ENCODE measurements at places on chromosomes 3 and 15.

GRCh38 chr3:4765212-4765611 lies 214.0 kb upstream of the BHLHE40 start:
- DNase-seq = no peak

DNA sequence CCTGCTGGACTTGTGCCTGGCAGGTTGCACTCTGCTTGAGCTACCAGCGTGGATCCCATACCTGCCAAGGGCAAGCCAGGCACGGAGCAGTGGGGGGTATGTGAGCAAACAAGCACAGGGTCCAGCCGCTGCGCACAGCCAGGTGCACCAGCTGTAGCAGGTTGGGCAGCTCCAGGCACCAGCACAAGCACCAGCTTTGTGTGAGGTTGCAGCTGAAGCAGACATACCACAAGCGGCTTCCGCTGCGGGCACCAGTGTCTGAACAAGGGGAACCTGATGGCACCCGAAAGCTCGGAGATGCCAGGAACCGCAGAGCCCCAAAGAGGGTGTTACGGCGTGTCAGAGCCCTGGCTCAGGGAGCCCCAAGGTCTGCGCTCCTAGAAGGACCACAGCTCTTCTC lies 472.7 kb upstream of the ARL6 start:
- no peak for DNase-seq

DNA sequence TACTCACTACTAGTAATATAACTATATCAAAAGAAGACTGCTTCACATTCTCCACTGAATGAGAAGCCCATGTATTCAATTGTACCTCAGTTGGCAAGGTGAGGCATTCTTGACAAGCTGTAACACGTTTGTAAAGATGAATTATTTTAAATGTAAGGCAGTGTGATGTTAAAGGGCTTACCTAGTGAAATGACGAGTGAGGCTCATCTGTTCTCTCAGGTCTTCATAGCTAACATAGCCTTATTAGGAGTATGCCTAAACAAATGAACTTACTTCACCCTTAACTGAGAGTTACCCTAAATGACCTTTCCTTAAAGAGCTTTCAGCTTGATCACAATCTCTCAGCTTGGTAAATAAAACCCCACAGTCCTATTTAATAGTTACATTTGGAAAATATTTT lies 127.3 kb downstream of the FEZF2 start:
- no peak for DNase-seq

DNA sequence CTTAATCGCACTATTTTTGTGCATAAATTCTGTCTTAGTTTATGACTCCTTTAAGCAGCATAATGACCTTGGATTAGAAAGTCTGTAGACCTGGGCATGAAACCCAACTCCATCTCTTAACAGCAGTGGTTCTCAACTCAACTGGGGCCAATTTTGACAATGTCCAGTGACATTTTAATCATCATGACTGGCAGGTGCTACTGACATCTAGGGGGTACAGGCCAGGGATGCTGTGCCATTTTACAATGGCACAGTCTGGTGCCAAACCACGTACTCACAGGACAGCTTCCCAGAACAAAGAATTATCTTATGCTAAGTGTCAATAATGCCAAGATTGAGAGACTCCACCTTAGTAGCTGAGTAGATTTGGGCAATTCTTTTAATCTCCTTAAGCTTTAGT lies 405.0 kb downstream of the NTRK3 start:
- no peak for DNase-seq

GRCh38 chr3:197482001-197482400 lies 73.8 kb downstream of the BDH1 start:
- no peak for DNase-seq

- DNase-seq = no peak
These were observed 31.9 kb upstream of the TSC22D2 start for GRCh38 chr3:150376001-150376848.

DNA sequence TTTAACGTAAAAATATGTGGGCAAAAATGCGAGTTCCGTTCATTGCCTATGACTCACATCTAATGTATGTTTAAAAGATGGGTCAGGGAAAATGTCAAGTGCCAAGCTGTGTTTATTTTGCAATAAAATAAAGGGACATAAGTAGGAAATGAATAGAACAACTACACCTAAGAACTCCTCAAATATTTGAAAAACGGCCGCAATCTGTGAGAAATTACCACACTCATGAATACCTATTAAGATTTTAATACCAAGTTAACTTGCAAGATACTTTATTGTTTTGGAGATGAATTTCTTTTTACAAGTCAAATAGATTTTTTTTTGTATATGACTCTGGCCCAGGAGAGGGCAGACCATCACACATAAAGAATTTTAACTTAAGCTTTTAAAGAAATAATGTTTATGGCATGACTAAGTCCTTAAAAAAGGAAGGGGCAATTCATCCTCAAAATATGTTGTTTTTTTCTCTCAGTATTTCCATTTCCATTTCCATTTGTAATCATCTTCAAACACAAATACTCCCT lies 152.7 kb downstream of the SUCNR1 start:
- DNase-seq = no peak

Measured in activated CD4-positive, CD25-positive, alpha-beta regulatory T cell (primary cell).